Stomach (tissue), 19 donors: ENCODE measurements at places on chromosomes 1 and 21. TPM values are rescaled to one million over a fixed set of nuclear protein-coding genes. Genes with fewer than 3 reads are reported as not detected.

- DNase-seq, result no peak
Measured at GRCh38 chr21:38820471-38821239, 14.9 kb downstream of the ETS2 start.

GRCh38 chr21:31524140-31524539 is 135.4 kb upstream of the SOD1 start:
- no peak for DNase-seq

DNA sequence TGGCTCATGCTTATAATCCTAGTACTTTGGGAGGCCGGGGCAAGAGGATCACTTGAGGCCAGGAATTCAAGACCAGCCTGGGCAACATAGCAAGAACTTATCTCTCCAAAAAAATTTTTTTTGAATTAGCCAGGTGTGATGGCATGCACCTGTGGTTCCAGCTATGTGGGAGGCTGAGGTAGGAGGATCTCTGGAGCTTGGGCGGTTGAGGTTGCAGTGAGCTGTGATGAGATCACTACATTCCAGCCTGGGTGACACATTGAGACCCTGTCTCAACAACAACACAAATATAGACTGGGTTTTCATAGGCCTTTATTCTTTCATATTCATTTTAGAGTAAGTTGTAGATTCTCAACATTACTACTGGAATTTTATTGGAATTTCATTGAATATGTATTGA is 12.8 kb downstream of the MED18 start:
- no peak for DNase-seq

DNA sequence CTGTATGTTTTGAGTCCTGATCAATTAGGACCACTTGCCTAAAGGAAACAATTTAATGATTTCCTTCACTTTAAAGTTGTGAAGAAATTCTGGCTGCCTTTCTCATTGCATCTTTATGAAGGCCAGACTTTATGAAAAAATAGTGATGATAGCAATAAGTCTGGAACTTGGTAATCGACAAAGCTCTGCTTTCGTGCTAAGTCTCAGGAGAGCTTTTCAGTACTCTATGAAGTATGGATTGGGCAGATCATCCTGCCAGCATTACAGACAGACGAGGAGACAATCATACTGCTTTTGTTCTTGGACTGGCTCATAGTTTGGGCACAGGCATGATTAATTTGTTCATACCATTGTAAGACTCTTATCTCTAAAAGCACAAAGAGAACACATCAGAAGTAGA is 45.5 kb upstream of the KCNJ15 start:
- no peak for DNase-seq

GRCh38 chr21:38561613-38562581 is 63.6 kb upstream of the ERG start:
- DNase-seq, result no peak

GRCh38 chr1:67609577-67610341 is 75.2 kb upstream of the GADD45A start:
- no peak for DNase-seq

DNA sequence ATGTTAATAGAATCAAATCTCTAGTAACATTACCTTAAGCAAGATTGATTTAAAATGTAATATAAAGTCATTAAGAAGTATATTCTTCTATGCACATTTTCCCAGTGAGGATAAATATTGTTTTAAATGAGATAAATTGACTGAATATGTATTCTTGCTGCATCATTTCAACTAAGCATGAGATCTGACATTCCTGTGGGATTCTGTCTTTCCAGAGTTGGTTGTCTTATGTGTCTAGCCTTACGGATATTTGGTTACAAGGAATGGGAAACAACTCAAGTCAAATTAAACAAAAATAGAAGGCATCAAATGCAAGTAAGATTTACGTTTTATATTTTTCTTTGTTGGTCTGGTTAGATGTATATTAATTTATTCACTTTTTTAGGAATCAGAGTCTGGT is 287.5 kb downstream of the PTGER3 start:
- DNase-seq, result no peak

DNA sequence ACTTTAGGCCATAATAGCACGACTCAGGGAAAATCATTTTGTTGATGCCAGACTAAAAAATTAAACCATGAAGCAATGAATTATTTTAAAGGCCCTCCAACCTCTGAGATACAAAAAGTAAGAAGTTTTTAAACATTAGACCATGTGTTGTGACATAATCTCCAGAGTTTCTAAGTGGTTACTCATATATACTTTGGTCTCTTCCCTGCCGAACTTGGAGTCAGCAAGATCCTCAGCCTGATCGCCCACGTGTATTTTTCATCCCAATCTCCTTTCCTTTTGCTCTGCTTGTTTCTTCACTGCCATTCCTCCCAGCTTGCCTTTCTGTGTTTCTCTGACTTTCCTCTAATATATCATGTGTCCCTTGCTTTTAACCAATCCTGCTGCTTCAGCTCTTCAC is 3.8 kb downstream of the ARV1 start:
- no peak for DNase-seq

DNA sequence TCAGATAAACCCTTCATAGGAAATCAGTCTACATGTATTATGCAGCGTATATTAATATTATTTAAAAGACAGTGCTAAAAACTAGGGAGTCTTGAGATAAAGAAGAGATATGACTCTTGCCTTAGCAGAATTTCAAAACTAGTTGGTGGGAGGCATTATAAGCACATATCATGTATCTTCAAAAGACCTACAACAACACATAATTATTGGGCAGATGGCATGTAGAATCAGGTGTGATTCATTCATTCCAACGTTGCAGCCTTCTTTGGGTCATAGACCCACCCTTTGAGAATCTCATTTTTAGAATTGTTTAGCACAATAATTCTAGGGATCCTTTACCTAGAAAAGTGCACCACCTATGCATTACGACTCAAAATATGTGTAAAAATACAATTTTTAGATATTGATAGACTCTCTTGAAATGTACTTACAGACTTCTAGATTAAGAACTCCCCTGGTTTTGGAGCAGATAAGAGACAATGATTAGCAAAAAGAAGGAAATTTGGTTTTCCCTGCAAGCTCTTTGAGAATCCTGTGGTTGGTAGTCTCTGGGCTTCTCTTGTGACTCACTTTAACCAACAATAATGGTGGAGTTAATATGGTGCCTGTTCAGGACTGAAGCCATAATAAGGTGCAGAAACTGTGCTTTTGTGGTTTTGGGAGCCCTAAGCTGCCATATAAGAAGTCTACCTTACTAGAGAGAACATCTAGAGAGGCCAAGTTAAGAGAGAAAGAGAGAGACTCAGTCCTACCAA is 85.3 kb upstream of the RGS4 start:
- DNase-seq, result no peak

DNA sequence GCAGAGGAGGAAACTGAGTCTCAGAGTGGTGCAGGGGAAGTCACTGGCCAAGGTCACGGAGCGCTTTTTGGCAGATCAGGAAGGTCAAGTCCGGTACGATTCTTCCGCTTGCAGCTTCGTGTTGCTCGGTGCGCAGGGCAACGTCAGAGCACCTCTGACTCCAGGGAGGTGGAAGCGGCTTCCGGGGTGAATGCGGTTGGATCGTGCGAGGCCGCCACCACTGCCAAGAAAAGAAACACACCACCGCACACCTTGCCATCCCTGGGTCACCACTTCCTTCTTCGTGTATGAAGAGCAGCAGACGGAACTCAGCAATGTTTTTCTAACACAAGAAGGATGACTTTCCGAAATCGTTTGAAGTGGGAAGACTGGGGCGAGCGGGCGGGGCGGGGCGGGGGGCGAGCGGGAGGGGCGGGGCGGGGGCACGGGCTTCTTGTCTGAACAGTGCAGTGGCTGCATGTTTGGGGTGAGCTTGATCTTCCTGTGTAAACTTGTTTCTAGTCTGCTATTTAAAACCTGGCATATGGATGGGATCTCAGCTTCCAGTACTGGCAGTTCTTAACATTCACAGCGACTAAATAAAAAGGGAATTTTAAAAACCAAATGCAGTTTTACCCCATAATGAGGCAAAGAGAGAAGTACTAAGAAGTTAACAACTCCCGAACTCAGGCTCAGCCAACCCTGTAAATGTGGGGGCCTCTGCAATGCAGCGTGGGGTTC is 300.0 kb downstream of the RRAGC start:
- DNase-seq, result peak; percentile 84

- DNase-seq, result no peak
Measured at GRCh38 chr1:37255868-37256267, 218.5 kb upstream of the ZC3H12A start.

- DNase-seq, result no peak
Measured at GRCh38 chr1:109598655-109599054, 20.8 kb downstream of the GNAT2 start.

DNA sequence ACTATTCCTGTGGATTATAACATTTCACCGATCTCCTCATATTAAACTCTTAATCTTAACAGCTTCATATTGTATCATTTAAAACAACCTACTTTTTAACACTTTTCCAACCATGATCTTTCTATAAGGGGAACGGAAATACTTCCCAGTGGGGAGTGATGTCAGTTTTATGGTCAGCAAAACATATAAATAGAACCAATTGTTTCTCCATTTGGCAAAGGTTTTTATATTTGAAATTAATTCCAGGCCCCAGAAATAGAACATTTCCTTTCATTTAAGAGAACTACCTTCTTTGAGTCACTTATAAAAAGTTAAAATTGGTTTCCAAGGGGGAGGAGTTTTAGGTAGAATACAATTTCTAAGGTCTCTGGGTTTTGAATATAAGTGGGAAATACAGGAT is 189.6 kb downstream of the TGFBR3 start:
- no peak for DNase-seq

GRCh38 chr21:44258056-44258725 is 3.5 kb downstream of the DNMT3L start:
- no peak for DNase-seq

GRCh38 chr1:153679337-153680119 is 1.0 kb downstream of the NPR1 start:
- peak; percentile 69 for DNase-seq

GRCh38 chr1:100456880-100457279 is 81.1 kb upstream of the GPR88 start:
- DNase-seq, result no peak

GRCh38 chr1:31752952-31753475 is 11.1 kb downstream of the ADGRB2 start:
- no peak for DNase-seq

GRCh38 chr1:159632922-159633321 is 45.3 kb downstream of the APCS start:
- DNase-seq, result no peak

DNA sequence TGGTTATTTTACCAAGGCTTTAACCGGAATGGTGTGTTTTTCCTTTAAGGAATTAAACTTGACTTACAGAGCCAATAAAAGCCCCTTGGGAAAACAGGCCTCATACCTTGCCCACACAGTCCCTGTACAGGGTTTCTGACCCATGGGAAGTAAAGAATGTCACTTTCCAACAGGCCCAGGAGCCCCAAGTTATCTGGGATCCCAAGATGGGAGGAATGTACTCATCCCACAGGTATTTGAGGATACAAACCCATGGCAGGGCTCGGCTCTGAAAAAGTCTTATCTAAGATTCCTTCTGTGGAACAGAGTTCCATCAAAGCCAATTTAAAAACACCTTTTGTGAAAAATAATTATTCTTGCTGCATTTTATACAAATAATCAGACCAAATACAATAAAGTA is 15.3 kb upstream of the COX20 start:
- DNase-seq, result no peak

- peak; percentile 75 for DNase-seq
Measured at GRCh38 chr1:19815801-19816736, 986 bp upstream of the RNF186 start.

- DNase-seq, result no peak
Measured at GRCh38 chr1:228194921-228195812, 12.7 kb upstream of the OBSCN start.

GRCh38 chr1:246271516-246271915 is 235.6 kb downstream of the SMYD3 start:
- DNase-seq, result no peak

GRCh38 chr1:55819011-55819410 is 603.8 kb upstream of the USP24 start:
- no peak for DNase-seq

THEM5 gene
- polyA plus RNA-seq, result not detected

AMY2A gene
- polyA plus RNA-seq, result 2.1 TPM

FLAD1 gene
- polyA plus RNA-seq, result 43.8 TPM

TSPAN1 gene
- polyA plus RNA-seq, result 131 TPM

C1orf35 gene
- 20.0 TPM for polyA plus RNA-seq

NPHS2 gene
- not detected for polyA plus RNA-seq

NFASC gene
- 2.3 TPM for polyA plus RNA-seq

IVNS1ABP gene
- 52.3 TPM for polyA plus RNA-seq

PAFAH2 gene
- polyA plus RNA-seq, result 13.3 TPM

MMP23B gene
- polyA plus RNA-seq, result 5.5 TPM

SH2D5 gene
- not detected for polyA plus RNA-seq

CD5L gene
- not detected for polyA plus RNA-seq

GRIK1 gene
- not detected for polyA plus RNA-seq

USH2A gene
- not detected for polyA plus RNA-seq
